Activated CD4-positive, CD25-positive, alpha-beta regulatory T cell (primary cell): ENCODE measurements at places on chromosomes 5 and 9.

DNA sequence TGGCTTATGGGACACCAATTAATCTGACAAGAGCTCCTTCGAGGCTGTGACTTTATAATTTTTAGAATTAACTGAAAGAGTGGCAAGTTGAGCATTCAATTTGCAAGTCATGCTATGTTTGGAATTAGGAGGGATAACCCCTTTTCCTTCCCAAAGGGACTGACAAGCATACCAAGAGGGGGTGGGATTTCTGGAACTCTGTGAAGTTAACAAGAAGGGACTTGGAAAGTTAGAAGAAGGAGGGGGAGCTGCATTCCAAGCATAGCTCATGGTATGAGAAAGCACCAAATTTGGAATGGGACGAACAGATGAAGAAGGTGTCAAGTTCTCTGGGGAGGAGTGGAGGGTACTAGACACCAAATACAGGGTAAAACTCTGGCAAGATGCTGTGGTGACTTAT lies 8.9 kb upstream of the PALM2AKAP2 start:
- no peak for DNase-seq

DNA sequence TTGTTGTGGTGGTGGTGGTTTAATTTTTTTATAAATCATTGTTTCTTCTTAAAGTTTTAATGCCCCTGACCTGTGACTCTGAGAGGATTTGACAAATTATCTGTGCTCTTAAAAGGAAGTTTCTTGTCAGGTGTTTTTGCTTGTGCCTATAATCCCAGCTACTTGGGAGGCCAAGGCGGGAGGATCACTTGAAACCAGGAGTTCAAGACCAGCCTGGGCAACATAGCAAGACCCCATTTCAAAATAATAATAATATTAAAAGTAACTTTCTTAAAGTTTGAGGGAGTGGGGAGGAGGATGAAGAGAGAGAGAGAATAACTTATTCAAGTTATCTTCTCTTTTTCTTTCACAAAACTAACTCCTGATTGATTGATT lies 12.2 kb upstream of the ERMP1 start:
- DNase-seq: no peak

- DNase-seq: no peak
Observed at GRCh38 chr5:172010278-172010677, 3.8 kb upstream of the FBXW11 start.

DNA sequence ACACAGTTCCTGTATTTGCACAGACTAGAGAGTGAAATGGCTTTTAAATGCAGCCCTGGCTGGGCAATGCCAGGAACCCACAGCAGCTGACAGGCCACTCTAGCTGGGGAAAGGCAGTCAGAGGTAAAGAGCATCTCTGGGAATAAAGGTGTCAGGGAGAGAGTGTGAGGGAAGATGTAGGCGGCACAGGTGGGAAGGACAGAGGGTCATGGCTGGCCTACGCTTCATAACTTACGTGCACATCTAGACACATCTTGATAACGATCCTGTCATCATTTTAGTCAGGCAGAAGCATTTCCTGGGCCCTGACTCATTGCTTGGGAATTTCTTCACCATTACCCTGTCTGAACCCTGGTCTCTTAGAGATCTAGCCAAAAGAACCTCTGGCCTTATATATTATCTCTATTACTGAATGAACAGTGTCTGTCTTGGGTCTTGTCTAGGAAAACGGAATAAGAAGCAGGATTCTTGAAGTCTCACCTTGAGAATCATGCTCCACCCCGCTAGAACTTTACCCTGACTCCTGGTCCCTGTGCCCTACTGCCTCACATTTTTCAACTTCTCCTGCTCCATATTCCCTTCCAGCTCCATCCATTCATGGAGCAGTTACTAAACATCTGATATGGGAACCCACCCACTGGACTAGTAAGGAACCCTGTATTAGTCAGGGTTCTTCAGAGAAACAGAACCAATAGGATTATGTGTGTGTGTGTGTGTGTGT lies 106.4 kb upstream of the ELL2 start:
- DNase-seq: no peak

DNA sequence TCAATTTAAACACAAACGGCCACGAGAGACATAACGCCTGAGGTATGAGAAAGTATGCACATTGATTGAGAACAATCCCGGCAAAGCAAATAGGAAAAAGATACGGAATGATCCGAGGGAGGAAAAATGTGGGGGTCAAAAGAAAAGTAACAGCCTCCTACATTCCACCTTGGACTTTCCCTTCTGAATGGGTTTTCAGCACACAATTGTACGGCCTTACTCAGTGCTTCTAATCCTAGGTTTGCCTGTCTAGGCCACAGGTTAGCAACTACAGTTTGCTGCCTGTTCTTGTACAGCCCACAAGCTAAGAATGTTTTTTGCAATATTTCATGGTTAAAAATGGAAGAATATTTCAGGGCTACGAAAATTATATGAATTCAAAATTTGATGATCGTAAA lies 46.2 kb upstream of the RNF20 start:
- no peak for DNase-seq

DNA sequence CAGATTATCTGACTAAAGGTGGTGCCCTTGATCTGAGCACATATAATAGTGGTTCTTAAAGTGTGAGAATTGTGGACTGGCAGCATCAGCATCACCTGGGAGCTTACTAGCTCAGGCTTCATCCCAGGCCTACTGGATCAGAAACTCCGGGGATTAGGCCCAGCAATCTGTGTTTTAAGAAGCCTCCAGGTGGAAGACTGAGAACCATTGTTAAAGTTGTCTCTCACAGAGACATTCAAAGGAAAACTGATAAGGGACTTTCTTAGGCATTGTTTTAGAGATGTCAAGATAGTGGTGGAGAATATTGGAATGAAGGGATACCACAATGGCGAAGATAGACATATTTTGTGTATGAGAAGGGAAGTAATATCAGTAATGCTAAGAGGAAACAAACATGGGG lies 59.5 kb downstream of the STX17 start:
- DNase-seq: no peak

DNA sequence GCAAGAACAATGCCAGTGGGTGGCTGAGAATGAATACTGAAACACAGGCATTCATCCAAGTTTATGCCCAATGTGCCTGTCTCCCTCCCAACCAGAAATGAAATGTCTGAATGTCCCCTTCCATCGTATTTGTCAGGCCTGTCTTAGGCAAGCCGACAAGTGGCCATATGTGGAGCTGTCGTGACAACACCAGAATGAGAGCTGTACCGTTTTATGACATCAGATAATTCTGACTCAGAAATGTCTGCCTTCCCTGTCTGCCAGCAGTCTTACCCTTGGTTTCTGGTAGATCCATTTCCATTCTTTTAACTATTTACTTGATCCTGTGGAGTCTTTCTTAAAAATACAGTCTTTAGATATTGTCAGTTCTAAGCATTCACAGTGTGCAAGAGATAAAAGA lies 211.8 kb downstream of the NR3C1 start:
- no peak for DNase-seq

DNA sequence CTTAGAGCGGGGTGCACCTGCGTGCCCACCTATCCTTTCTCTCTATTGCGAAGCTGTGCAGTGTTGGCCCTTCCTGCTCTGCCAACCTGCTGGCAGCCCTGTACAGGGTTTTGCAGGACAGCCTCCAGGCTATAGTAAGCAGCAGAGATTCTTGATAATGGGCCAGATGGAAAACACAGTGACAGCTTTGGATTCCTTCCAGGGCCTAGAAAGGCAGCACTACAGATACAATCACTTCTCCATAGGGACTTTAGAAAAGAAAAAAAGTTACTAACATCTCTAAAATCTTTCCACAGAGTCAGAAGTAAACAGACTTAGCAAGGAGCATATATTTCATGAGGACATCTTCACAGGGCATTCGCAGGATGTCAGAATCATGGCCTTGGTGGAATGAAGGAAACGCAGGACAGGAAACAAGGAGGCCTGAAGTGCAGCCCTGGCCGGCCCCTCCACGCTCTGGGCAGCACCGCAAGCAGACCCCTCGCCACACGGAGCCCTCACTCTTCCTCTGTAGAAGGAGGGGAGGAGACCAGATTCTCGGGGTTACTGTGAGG lies 172.1 kb upstream of the GAS1 start:
- DNase-seq: no peak

GRCh38 chr9:20742833-20743232 lies 58.8 kb downstream of the FOCAD start:
- no peak for DNase-seq

DNA sequence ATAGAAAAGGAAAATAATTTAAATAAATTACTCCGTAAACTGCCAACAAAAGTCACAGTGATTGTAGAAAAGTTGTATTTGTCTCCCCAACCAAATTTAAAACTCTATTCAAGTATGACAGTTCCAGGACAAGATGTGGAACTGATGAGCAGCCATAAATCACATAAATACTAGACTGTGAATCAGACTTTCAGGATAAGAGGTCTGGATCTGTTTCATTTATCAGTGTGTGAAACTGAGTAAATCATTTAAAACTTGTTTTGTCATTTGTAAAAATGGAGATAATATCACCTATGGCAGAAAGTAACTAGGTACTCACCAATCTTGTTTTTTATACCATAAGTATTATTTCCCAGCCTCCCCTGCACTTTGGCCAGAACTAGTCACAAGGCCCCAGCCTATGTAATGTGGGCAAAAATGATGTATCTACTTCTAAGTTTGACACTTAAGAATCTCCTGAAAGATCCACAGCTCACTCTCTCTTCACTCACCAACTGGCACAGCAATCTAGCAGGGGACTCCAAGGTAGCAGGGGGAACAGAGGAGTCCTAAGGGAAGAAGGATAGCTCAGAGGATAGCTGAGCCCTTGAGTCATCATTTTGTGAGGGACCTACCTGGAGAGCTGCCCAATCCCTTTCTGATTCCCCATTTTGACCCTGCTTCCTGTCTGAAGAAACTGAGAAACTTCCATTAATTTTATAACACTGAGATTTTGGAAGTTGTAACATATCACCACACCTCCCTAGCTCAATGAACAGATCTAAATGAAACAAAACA lies 31.6 kb downstream of the TMEM161B start:
- no peak for DNase-seq

DNA sequence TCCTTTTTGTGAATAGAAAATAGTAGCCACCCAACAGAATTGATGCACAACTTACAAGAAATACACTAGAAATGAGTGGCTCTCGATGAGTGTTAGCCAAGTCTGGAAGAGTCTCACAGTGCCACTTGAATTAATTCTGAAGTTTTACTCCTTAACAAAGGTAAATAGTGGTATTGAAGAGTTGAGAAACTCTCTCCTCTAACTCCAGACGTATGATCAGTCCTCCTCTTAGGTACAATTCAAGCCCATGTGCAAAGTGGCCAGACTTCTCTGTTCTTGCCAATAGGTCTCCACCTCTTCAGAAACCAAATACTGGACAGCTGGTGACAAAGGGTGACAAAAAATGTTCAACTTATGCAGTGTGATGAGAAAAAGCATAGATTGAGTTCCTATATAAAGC lies 38.5 kb upstream of the ADAMTS16 start:
- DNase-seq: no peak

- DNase-seq: no peak
Observed at GRCh38 chr5:79074641-79075040, 5.1 kb downstream of the BHMT2 start.

DNA sequence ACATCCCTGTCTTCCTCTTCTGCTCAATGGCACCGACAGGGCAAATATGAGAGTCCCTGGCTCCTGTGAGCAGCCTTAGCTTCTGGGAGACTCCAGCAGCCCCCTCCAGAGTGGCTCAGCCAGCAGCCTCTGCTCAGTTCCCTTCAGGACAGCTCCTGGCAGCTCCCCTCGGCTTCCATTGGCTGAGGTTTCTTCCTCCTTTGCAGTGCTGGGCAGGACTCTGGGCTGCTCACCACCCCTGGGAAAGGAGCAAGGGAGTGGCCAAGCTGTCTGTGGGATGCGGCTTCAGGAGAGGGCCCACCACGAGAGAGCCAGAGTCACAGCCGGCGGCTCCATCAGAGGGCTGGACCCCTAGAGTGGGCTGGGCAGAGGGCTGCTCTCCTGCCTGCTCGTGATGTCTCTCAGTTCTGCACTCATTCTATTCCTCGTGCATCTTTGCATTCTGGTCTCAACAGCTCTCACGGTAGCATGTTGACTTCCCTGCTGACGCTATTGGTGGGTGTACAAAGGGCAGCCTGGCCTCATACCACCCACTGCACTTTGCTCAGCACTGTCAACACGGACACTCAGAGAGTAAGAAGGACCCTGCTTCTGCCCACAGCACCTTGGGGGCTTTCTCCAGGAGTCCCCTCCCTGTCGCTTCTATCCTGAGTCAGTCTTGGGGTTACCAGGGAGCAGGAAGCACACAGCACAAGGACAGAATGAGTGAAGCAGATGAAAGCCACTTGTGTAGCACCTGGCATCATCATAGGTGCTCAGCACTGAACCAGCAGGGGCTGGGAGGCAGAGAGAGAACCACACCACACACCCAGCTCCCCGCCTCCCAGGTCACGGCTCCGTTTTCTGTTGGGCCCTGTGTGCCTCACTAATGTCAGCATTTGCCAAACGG lies 80.9 kb upstream of the ALDH1B1 start:
- DNase-seq: no peak

DNA sequence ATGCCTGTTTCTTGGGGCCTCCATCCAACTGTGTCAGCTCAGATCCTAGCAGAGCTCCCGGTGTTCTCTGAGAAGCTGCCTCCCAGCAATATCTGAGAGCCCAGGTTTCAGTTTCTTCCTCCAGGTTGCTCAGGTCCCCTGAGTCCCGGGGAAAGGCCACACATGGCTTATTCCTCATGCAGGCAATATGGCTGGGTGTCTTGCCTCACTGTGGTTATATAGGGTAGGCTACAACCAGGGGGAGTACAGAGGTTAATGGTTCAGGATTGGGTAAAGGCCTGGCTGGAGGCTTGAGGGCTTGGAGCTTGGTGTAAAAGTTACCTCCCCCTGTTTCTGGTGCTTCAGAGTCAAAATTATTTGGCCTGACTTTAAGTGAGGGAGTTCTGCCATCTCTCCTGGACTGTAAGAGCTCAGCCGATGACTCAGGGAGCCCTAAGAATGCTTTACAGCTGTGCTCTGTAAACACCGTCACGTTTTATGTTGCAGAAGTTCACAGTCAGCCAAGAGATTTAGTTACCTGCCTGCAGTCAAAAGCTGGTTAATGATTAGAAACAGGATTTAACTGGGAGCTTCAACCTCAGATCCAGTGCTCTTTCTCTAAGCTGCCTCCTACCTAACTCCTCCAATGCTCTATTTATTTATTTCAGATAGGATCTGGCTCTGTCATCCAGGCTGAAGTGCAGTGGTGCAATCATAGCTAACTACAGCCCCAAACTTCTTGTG lies 24.3 kb upstream of the UBAP2 start:
- no peak for DNase-seq

GRCh38 chr9:37364751-37365360 lies 57.6 kb upstream of the GRHPR start:
- DNase-seq: no peak

- no peak for DNase-seq
Observed at GRCh38 chr9:79222483-79222882, 349.3 kb upstream of the TLE4 start.

- no peak for DNase-seq
Observed at GRCh38 chr5:21823076-21823574, 1030.0 kb downstream of the CDH12 start.

GRCh38 chr5:157590478-157590877 lies 14.9 kb upstream of the ADAM19 start:
- no peak for DNase-seq

- DNase-seq: no peak
Observed at GRCh38 chr5:176427971-176428370, 11.6 kb upstream of the CLTB start.

GRCh38 chr9:121500165-121500478 lies 478 bp upstream of the GGTA1 start:
- no peak for DNase-seq

- DNase-seq: no peak
Observed at GRCh38 chr5:33317271-33317670, 123.5 kb upstream of the TARS1 start.
